ENCODE measurements at places on chromosomes 16 and 17. TPM values are rescaled to one million over a fixed set of nuclear protein-coding genes. Genes with fewer than 3 reads are reported as not detected.

The GPR139 gene
- not detected for total RNA-seq

The TMEM94 gene
- total RNA-seq, result 82.1 TPM

DNA sequence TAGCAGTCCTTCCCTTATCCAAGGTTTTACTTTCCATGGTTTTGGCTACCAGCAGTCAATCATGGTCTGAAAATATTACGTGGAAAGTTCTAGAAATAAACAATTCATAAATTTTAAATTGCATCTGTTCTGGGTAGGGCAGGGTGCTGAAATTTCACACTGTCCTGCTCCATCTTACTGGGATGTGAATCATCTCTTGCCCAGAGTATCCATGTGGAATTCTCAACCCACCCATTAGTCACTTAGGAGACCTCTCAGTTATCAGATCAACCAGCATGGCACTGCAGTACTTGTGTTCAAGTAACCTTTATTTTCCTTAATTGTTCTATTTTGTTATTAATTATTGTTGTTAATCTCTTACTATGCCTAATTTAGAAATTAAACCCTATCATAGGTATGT, 202.8 kb upstream of the CPHXL start:
- no peak for DNase-seq

The SOST gene
- total RNA-seq, result not detected

The ABCC11 gene
- not detected for total RNA-seq

DNA sequence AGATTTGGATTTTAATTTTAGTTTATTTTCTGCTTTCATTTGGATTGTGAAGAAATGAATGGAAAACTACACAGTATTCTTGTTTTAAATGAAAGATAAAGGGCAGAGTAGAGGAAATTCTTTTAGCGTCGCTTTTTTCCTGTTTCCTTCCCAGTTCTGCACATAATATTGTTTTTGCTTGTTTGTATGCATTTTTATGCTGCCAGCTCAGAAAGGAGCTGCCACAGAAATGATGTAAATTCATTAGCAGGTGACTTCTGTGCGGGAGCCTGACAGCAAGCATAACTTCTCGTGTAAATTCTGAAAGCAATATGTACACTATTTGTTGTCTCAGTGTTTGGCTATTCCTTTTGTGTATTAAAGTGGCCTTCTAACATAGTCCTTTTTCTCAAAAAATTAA, 234.6 kb downstream of the PHKB start:
- no peak for DNase-seq

The SPATA22 gene
- total RNA-seq, result 0.81 TPM

- DNase-seq, result no peak
Observed at GRCh38 chr17:55770196-55770870, 19.5 kb downstream of the PCTP start.

- no peak for DNase-seq
Observed at GRCh38 chr17:61345061-61345460, 54.6 kb upstream of the TBX2 start.

The TBC1D26 gene
- total RNA-seq, result not detected

DNA sequence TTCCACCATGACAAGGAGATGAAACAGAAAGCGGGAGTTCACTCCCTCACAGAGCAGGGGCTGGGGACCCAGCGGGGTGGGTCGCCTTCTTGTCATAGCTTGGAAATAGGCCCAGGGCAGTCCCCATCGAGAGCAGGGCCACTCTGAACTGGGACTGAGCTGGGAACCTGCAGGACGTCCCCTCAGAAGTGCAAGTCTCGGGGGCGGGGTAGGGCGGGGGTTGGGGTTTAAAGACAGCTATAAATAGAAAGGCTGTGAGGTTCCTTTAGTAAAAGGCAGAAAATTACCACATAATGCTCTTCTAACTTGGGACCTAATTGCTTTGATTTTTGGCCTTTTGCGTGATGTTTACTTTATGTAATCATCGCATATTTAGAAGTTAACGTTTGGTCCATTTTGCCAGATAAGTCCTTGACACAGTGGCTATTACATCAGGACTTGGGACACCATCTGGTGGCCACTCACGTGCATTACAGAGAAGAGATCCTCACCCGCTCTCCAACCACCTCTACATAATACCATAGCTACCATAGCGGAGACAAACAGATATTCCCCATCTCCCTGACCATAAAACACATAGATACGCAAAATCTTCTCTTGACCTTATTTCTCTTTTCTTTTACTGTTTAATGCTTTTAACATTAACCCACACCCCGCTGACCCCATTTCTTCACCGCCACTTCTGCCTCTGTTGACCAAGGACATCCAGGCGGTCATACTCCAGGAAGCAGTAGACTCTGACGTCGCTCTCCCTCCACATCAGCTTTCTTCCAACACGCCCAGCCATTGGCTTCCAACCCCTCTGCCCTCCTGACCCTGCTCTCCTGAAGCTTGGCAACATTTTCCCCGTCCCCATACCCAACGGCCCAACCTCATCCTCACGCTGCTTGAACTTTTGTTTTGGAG, 27.5 kb upstream of the PIK3R6 start:
- DNase-seq, result peak; percentile 66

DNA sequence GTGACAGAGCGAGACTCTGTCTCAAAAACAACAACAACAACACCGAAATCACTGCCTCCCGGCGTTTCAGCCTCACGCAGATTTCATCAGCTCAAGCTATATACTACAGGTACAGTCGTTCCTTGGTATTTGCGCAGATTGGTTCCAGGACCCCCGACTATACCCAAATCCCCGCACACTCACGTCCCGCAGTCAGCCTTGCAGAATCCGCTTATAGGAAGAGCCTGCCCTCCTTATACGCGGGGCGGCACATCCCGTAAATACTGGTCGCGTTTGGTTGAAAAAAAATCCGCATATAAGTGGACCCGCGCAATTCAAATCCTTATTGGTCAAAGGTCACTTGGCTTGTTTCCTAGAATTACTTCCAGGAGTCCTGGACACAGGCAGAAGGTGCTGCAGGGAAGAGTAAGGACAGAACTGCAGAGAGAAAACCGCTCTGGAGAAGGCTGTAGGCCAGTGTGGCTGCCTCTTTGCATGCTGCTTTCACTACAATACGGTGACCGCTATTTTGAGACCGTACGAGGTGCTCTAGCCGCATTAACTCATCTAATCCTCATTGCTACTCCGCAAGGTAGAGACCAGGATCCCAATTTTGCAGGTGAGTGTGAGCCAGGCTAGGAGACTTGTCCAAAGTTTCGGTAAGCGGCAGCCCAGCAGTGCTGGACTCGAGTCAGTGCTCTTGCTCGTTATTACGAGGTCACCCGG, 718 bp downstream of the NDUFAB1 start:
- DNase-seq, result peak; percentile 8

GRCh38 chr17:76710863-76711611, at the start of gene MXRA7:
TSS of gene MXRA7 (minus strand) at chr17:76710965. CDS start at chr17:76710946, 19 bp downstream.
- DNase-seq, result peak; percentile 56

The NPIPA5 gene
- total RNA-seq, result 0.87 TPM

DNA sequence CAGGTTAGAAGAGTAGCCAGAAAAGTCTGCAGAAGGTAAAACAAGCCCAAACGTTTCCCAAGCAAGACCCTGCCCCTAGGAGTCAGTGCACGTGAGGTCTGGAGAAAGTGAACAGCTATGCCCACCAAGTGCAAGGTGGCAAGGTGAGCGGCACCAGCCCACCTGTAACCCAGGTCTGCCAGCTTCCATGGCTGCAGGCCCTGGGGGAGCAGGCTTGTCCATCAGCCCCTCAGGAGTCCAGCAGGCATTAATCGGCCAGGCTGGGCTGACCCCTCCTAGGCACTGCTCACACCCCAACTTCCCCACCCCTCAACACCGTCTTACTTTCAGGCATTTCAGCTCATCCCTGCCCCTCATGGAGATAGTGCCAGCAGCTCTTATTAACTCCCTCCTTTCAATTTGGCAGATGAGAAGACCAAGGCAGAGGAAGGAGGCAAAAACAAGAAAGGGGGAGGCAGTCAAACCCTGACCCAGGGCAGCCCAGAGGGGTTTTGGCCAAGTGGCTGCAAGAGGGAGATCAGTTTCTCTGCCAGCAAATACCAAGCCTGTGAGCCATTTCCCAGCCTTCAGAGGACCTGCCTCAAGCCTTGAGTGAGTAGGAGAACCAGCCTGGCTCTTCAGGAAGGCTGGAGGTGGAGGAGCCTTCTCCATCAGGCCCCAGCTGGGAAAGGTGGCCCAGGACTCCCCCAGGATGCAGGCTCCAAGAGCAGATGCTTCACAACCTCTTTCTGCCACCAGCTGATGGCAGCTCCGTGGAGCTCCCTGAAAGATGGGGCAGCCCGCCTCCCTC, 14.7 kb downstream of the BEAN1 start:
- no peak for DNase-seq

GRCh38 chr16:85753976-85754375, 3.1 kb upstream of the C16orf74 start:
- no peak for DNase-seq

The COX10 gene
- total RNA-seq, result 24.0 TPM

The TMEM204 gene
- total RNA-seq, result 73.5 TPM

GRCh38 chr17:75472119-75472518, 15.7 kb downstream of the TMEM94 start:
- no peak for DNase-seq

The GPR142 gene
- total RNA-seq, result not detected

- DNase-seq, result no peak
Observed at GRCh38 chr17:61275395-61275794, 124.2 kb upstream of the TBX2 start.

GRCh38 chr17:35541434-35541833, 4.0 kb upstream of the SLFN12L start:
- DNase-seq, result no peak

The HASPIN gene
- total RNA-seq, result 27.6 TPM

The CIBAR2 gene
- not detected for total RNA-seq

- no peak for DNase-seq
Observed at GRCh38 chr16:11109566-11109965, 146.4 kb downstream of the SOCS1 start.

The SYCE1L gene
- total RNA-seq, result 6.6 TPM

The METRNL gene
- 2.2 TPM for total RNA-seq

The EVPLL gene
- total RNA-seq, result not detected

DNA sequence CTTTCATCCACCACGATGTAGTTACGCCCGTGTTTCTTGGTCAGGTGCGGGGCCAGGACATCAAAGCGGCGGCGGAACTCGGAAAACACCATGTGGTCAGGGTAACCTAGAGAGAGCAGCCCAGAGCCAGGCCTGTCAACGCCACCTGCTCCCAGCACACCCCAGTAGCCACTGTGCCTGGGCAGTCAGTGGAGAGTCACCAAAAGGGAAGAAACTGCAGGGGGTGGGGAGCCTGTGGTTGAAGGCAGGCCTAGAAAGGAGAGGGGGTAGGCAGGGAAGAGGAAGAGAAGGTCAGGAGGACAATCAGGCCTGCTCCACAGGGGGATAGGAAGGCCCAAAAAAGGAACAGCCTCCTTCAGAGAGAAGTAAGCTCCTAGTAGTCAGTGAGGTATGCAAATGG, 64.1 kb downstream of the PIPOX start:
- no peak for DNase-seq

The SEPTIN12 gene
- not detected for total RNA-seq

The FA2H gene
- total RNA-seq, result not detected

DNA sequence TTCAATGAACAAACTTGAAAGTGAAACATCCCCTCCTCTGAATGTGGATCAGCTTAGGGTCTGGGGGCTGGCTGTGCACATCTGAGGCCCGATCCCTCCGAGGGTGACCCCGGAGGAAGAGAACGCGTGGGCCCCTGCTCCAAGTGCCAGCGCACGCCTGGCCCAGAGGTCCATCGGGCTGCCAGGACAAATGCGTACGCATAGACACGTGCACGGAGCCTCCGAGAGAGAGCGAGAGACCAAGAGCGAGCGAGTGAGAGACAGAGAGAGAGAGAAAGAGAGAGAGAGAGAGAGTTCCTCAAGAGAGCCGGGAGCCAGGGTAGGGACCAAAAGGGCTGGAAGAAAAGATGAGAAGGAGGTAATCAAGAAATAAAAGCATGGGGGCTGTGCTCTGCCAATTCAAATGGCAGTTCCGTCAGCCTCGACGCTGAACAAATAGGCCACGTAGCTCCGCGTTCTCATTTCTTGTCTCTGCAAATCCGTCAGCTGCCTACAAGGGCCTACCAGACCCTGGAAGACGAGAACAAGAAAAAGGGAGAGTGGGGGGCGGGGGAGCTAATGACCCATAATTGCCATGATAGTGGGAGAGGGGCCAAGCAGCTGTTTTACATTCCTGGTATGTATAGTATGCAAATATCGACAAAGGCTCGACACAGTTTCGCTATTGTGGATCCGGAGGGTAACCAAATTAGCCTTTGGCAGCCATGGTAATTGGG, 435.3 kb upstream of the ZFHX3 start:
- no peak for DNase-seq

- DNase-seq, result peak; percentile 92
Observed at GRCh38 chr16:82655072-82655714, 28.4 kb downstream of the CDH13 start.

- peak; percentile 47 for DNase-seq
Observed at GRCh38 chr17:11996722-11997146, 541 bp downstream of the ZNF18 start.

DNA sequence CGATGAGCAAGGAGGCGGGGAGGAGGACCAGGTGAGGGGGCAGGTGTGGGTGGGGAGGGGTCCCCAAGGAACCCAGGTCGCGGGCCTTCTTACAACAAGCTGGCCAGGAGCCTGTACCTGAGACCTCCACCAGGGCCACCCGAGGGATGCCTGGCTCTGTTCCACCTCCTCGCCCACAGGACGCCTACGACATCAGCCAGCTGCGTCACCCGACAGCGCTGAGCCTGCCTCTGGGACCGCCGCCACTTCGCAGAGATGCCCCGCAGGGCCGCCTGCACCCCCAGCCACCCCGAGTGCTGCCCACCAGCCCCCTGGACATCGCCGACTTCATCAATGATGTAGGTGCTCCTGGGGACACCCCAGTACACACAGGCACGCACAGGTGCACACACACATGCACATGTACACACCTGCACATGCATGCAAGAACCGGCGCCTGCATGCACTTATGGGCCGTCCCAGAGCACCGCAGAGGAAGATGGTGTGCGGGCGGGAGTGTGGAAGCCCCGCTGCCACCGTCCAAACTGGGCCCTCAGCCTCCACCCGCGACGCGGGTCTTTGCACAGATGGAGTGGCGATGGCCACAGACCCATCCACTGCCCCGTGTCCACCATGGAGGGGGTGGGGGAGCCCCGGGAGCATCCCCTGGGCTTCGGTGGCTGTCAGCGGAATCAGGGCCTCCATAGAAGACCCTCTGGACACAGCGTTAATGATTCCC, 6.6 kb downstream of the SLC22A31 start:
- DNase-seq, result no peak

DNA sequence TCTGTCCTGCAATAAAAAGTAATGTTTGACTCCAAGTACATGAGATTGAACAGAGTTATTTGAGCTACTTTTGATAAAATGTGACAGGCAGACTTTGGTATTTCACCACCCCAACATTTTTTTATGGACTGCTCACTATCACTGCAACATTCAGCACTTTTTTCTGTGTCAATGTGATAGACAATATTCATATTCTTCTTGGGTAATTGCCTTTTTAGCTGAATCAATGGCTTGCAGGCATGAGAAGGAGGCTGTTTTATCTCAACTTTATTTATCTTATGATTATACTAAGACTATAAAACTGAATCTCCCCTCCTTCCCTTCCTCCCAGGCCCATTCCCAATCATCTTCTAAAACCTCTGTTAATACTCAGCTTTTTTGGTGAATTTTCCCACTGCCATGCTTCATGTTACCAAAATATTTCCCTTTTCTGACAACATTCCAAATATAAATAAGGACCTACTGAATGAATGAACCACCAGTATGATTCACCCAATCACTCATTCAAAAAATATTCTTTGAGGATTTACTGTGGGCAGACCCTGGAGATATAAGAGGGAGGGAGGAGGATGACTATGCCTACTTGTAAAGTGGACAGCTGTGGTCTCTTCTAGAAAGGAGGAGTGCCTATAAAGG, 67.6 kb downstream of the CDH13 start:
- no peak for DNase-seq

- DNase-seq, result peak; percentile 19
Observed at GRCh38 chr16:6081320-6081976, 983.9 kb upstream of the EEF2KMT start.

- no peak for DNase-seq
Observed at GRCh38 chr17:77496401-77496801, 355.6 kb downstream of the SEC14L1 start.

All from activated CD4-positive, alpha-beta T cell treated with anti-CD3 and anti-CD28 coated beads, Interleukin-2, amount 10 ng/mL, durations not matched to agents 7 days and 5 days (primary cell).